T-helper 17 cell (primary cell): ENCODE measurements at places on chromosomes 6 and 20. TPM values are rescaled to one million over a fixed set of nuclear protein-coding genes. Genes with fewer than 3 reads are reported as not detected.

Gene NMBR
- not detected for total RNA-seq

- peak overlapping the region; percentile 85 for H3K4me3 ChIP-seq
- H3K27ac ChIP-seq = peak overlapping the region; percentile 93
- peaks cover 25% of the 10 kb centered on the region for H3K4me1 ChIP-seq
- H3K36me3 ChIP-seq = no peaks in the 10 kb centered on the region
- DNase-seq = peak; percentile 43
Observed at GRCh38 chr6:26311385-26312095, 53.5 kb upstream of the BTN3A2 start.

GRCh38 chr6:159056003-159056402, 11.2 kb upstream of the TAGAP start:
- no peaks in the 10 kb centered on the region for H3K36me3 ChIP-seq
- peak overlapping the region; percentile 65 for H3K4me3 ChIP-seq
- peaks cover 26% of the 10 kb centered on the region for H3K4me1 ChIP-seq
- no peaks in the 10 kb centered on the region for H3K27me3 ChIP-seq

DNA sequence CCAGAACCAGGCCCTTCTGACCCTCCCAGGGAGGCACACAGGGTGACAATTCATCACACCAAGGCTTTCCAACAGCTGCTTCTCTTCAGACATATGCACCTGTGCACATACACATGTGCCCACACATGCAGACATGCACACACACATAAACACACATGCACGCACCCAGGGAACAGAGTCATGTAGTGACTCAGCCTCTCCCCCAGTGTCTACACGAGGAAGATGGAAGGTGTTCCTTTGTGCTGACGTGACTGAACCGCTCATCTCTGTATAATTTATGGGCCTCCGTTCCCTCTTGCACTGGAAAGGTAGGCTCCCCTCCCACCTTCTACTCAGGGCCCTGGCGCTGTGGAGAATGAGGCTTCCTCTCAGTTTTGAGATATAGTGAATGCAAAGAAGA, 23.8 kb upstream of the PLEKHG1 start:
- peaks cover 2% of the 10 kb centered on the region for H3K36me3 ChIP-seq
- no peak overlapping the region for H3K4me3 ChIP-seq
- peaks cover 4% of the 10 kb centered on the region for H3K4me1 ChIP-seq
- peaks cover 47% of the 10 kb centered on the region for H3K27me3 ChIP-seq

DNA sequence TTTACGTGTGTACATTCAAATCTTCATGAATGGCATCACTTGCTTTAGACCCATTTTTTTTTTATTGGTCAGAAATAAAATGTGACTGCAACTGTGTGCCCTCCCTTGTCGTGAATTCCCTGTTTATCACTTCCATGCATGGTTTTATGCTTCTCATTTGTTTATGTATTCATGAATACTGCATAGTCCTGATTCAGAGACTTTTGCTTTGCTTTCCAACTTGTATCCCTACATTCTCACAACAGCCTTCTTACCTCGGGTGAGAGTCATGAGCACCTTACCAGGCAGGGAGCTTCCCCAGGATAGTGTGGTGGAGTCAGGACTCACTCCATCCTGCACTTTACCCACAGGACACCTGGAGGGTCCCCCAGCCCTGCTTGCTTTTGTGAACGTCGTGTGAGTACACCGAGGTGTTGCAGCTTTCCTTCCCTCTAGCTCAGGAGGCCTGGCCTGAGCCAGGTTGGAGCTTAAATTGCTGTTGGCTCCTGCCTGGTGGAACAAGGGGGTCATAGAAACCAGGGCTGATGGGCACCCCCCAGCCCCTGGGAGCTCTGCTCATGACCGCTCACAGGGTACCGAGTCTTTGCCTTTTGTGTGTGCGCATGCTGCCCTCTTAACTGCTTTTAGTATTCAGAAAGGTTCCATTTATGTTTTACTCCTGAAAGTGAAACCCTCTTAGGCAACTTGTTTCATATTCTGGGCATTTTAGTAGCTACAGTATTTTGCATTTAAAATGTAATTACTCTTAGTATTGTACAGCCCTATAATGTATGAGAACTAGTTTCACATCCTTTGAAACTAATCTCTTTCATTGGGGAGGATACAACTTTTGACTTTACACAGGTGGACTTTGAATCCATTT, 66.0 kb downstream of the CDS2 start:
- H3K36me3 ChIP-seq = peaks cover 2% of the 10 kb centered on the region
- no peak overlapping the region for H3K4me3 ChIP-seq
- H3K27ac ChIP-seq = peak overlapping the region; percentile 67

Gene AIF1
- total RNA-seq = 13.2 TPM

Gene SOX18
- total RNA-seq = not detected

DNA sequence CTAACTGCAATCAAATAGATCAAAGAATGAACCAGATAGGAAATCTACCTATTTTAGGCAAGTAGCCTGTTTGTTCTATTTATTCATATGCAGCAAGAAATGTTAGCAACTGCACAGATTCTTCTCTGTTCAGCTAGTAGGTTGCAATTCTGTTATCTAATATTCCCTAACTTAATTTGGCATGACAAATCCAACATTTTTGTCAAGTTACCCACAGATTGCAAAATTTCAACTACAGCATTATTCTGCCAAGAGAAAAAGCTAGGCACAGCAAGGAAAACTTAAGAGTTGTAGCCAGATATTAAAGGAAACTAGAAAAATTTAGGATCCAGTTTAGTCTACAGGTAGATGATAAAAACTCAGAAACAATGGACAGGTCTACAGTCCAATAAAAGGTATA, 104.4 kb upstream of the SYNCRIP start:
- no peak overlapping the region for H3K27ac ChIP-seq
- no peak for DNase-seq
- H3K4me3 ChIP-seq = no peak overlapping the region
- no peaks in the 10 kb centered on the region for H3K36me3 ChIP-seq

- no peak overlapping the region for H3K4me3 ChIP-seq
- no peaks in the 10 kb centered on the region for H3K36me3 ChIP-seq
- no peak overlapping the region for H3K27ac ChIP-seq
- DNase-seq = no peak
- no peaks in the 10 kb centered on the region for H3K4me1 ChIP-seq
- no peaks in the 10 kb centered on the region for H3K27me3 ChIP-seq
Observed at GRCh38 chr6:113103634-113104361, 753.3 kb upstream of the MARCKS start.

GRCh38 chr6:141123049-141123448, 1009.7 kb upstream of the GJE1 start:
- H3K4me3 ChIP-seq = no peak overlapping the region
- DNase-seq = no peak
- peaks cover 6% of the 10 kb centered on the region for H3K27me3 ChIP-seq
- H3K4me1 ChIP-seq = peaks cover 3% of the 10 kb centered on the region
- H3K36me3 ChIP-seq = no peaks in the 10 kb centered on the region

GRCh38 chr6:36924131-36924530, 30.4 kb upstream of the PI16 start:
- peaks cover 4% of the 10 kb centered on the region for H3K36me3 ChIP-seq
- peaks cover 13% of the 10 kb centered on the region for H3K4me1 ChIP-seq
- H3K27me3 ChIP-seq = no peaks in the 10 kb centered on the region
- DNase-seq = no peak
- H3K4me3 ChIP-seq = no peak overlapping the region
- H3K27ac ChIP-seq = no peak overlapping the region

Gene UST
- total RNA-seq = 3.8 TPM

DNA sequence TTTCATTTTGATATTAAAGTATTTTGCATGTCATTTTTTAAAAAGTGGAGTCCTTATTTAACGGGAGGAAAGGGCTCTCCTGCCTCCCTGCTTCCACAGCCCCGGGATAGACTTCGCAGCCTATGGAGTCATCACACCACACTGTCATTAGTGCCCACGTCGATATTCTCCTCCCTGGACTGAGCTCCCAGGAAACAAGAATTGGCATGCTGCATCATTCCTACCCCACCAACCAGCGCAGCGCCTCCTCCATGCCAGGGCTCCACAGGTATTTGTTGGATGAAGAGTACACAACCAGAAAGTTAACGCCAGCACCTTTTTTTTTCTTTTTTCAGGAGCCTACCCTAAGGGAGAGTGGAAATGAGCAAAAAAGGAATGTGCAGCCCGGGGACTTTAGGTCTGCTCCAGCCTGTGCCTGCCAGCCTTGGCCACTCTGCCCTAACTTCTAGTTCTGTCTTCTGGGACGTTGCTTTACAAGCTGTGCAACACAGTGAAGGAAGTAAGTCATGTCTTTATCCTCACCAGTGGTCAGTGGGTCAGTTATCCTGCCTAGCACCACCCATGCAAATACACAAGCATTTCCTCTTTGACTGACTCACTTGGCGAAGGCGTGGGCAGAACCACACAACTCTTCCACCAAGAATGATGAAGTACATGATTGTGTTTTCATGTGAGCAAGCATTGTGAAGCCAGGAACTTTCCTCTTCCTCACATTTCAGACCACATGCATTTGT, 180.7 kb upstream of the UST start:
- no peak for DNase-seq
- H3K4me1 ChIP-seq = peaks cover 14% of the 10 kb centered on the region
- H3K36me3 ChIP-seq = no peaks in the 10 kb centered on the region
- no peak overlapping the region for H3K4me3 ChIP-seq

Gene PET117
- total RNA-seq = 11.5 TPM
